ENCODE measurements at places on chromosomes 5 and 9.

DNA sequence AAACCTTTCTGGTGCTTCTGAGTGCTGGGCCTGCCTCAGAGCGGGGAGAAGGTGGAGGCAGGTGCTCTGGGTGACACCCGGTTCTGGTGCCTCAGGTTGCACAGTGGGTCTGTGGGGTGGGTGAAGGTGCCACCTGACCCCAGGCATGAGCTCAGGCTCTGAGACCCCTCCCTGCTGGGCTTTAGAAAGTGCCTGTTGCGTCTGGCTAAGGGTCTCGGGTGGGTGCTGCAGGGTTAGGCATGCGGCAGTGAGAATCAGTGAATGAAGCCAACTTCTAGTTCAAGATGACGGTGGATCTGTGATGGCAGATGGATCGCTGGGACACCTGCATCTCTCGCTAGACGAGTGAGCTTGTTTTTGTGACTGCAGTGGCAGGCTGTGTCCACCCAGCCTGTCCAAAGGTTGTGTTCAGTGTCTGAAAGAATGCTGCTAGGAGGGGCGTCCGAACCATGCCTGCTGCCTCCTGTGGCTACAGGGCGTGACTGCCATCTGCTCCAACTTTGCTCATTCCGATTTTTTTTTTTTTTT, 5.0 kb downstream of the SQSTM1 start:
- DNase-seq, result no peak

- DNase-seq, result no peak
Observed at GRCh38 chr9:112020680-112021596, 124.3 kb downstream of the UGCG start.

DNA sequence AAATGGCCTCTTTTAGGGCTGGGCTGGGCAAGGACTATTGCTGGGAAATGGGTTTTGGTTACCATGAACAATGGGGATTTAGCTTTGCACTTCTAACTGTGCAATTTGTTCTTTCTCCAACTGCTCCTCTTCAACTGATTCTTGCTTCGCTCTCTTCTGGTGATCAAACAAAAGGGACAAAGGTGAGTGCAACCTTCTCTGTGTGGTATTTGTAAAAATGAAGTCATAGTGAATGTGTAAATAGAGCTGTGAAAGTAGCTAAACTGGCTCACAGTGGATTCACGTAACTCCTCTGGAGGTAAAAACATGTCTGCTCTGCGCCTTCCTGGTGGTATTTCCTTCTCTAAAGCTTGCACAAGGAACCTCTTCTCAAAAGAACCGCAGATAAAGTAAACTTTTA, 20.9 kb upstream of the SPINK14 start:
- DNase-seq, result no peak

GRCh38 chr5:35218981-35219380, 11.3 kb downstream of the PRLR start:
- no peak for DNase-seq

DNA sequence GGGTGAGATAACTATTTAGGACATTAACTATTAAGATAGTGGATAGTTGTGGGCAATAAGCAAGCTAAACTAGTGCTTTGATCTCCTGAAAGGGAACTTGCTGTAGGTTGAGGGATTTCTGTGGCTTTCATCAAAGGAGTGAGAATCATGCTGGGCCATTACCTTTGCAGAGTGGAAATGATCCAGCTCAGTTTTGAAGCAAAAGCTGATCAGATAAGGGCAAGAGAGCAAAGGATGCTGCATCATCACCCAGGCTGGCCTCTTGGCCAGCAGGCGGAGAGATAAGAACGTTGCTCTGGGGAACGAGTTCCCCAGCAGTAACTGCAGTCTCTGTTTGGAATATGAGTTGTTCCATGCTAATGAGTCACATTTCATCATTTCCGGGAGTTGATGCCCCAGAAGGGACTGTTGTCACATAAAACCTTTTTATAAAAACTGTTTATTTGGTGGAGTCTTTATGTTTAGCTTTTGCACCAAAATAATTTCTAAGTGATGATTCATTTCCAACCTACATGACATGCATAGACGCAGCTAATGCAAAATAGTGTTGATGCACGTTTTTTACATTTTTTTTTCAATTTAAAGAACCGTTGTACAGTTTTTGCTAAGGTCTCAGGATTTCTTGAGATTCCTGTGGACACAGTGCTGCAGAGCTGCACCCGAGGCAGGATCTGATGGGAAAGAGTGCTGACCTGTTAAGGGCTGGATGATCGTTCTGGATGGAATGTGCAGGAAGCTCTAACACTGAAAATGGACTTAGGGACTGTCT, 99.3 kb downstream of the ACTBL2 start:
- no peak for DNase-seq

GRCh38 chr5:134459491-134459890, 47.8 kb upstream of the CDKN2AIPNL start:
- no peak for DNase-seq

DNA sequence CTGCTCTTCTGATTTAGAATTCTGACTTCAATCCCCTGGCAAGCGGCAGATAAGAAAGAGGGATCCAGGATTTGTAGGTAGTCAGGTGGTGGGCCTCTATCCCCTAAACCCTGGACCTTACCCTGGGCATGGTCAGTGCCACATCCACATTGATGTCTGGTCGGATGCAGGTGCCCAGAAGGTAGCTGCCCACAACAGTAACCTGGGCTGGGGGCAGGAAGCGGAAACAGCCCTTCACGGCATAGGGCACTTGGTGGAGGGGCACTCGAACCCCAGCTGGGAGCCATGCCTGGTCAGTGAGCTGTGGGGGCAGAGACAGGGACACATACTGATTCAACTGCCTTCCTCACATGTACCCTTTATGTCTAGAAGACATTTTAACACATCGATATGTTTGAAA, 3.8 kb downstream of the NOL6 start:
- DNase-seq, result no peak
